Stimulated activated memory B cell treated with anti-CD40 and anti-IgM and Interleukin-4, amounts not matched to agents 10 μg/mL and 1 μg/mL and 100 μg/mL, for 72 hours (primary cell): ENCODE measurements at places on chromosomes 16 and 17.

DNA sequence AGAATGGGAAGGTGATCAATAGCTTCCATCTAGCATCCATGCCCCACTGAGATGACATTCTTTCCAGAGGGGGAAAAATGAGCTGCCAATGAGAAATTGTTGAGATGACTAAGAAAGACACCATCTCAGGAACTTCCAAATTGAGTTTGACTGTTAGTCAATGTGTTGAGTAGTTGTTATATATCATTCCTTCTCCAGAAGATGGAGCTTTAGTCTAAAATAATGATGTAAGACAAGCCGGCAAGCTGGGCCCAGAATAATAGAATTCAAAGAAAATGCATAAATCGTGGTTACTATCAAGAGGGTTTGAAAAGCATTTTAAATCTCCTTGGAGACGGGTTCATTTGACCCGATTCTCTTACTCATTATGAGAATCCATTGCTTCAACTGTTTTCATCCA lies 71.0 kb upstream of the ATF7IP2 start:
- ATAC-seq = peak; percentile 40

- ATAC-seq = no peak
Observed at GRCh38 chr16:21698169-21699032, 34.6 kb downstream of the OTOA start.

GRCh38 chr17:41728056-41728455 lies 6.4 kb downstream of the HAP1 start:
- peak; percentile 22 for ATAC-seq

DNA sequence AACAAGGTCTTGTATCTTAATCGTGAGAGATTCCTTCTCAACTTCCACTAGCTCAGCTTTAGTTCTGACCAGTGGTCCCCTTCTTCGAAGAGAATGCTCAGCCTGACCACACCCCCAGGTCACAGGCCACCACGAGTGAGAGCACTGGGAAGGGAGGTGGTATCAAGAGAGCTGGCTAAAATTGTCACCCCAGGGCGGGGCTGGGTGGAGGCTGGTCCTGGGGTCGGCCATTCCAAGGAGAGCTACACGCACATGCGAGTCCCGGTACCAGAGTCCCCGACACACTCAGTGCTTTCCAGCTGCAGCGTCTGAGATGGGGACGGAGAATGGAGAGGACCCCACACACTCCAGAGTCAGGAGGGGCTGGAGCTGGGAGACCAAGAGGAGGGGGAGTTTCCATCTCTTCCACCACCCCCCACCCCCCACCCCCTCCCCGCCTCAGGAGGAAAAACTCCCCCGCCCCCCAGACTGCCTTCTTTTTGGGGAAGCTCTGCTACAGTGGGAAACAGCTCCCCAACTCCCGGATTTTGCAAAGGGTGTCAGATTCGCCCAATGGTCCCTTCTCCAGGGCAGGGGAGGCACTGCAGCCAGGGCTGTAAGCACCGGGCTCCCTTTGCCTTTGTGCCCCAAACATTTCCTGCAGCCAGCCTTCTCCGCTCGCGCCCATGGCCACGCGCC lies 1.6 kb downstream of the C1QL1 start:
- no peak for ATAC-seq

DNA sequence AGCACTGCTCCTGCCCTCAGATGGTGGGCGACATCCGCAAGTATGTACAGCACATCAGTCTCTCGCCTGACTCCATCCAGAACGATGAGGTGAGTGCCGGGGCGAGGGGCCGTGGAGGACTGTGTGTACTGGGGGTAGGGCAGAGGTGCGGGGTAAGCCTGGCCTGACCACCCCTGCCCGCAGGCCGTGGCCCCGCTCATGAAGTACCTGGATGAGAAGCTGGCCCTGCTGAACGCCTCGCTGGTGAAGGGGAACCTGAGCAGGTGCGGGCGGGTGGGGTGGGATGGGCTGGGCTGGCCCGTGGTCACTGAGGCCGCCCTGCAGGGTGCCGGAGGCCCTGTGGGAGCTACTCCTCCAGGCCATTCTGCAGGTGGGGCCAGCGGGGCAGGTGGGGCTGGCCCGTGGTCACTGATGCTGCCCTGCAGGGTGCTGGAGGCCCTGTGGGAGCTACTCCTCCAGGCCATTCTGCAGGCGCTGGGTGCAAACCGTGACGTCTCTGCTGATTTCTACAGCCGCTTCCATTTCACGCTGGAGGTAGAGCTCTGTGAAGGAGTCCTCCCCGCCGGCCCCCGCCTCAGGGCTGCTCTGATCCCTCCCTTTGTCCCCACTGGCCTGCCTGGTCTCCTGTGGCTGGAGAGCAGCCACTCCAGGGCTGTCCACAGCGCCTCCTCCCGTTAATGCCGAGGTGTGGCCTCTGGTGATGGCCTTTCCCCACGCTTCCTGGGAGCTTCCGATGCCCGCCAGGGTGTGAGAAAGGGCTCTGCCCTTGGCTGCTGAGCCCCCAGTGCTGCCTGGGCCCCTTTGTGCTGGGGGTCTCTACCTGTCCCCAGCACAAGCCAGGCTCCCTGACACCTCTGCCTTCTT lies 5.0 kb downstream of the TSR3 start:
- ATAC-seq = no peak

DNA sequence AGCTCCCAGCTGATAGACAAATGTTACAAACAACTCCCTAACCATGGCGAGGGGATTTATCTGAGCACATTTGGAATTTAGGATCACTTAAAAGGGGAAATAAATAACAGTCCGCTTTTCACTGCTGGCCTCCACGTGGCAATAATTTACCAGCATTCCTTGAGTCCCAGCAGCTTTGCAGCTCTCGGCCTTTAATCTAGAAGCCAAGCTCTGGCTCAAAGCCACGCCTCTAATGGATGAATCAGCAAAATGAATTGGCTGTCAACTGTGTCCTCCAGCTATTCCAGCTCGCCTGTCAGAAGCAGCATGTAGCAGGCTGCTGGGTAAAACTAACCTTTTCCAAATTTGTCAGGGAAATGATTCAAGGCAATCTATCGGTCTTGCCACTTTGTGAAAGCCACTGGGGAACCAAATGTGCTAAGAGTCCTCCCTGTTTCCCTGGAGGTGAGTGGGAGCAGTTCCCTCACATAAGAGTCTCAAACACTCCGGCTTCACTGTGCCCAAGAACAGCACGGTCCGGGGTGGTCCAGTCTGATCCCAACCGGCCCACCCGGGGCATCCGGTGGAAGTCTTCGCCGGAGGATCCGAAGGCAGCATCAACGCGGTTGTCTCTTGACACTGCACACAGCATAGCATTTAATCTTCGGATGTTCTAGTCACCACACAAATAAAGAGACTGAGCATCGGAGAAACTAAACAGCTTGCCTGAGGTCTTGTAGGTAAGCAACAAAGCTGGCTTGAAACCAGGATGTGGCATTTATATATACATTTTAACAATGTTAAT lies 143.3 kb downstream of the PARN start:
- ATAC-seq = no peak

GRCh38 chr17:364766-365165 lies 12.2 kb upstream of the RPH3AL start:
- no peak for ATAC-seq

- ATAC-seq = no peak
Observed at GRCh38 chr17:69947027-69947759, 127.8 kb upstream of the KCNJ16 start.

DNA sequence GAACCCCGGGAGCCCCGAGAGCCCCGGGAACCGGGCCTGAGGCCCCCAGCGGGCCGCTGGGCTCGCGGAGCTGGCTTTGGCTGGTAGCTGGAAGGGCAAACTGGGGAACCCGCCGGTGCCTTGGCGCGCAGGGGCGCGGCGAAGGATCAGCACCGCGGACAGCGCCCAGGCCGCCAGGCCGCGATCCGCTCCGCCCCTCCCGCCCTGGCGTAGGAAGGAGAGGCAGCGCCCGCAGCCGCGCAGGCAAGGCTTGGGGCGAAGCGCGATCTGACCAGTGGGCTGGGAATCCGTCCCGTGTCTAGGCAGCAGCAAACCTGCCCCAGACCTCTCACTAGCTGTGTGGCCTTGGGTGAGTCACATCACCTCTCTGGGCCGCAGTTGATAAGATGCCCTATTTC lies 331 bp upstream of the CCDC92B start:
- peak; percentile 88 for ATAC-seq

- ATAC-seq = no peak
Observed at GRCh38 chr17:44272321-44272951, 4.5 kb upstream of the SLC4A1 start.

DNA sequence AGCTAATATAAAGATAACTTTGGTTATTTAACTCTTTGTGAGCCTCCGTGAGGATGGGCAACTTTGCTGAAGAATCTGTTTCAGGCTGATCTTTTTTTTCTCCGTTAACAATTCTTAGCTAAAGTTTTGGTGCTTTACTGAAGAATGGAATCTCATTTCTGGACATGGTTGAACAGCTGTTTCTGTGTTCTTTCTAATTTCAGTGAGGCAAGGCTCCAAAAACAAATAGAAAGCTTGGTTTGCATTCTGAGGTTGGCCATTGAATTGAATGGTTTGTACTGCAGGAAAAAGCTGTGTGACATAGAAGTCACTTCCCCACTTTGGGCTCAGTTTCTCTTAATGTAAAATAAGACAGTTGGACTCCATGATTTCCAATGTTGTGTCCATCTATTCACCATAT lies 22.3 kb upstream of the HLF start:
- no peak for ATAC-seq

DNA sequence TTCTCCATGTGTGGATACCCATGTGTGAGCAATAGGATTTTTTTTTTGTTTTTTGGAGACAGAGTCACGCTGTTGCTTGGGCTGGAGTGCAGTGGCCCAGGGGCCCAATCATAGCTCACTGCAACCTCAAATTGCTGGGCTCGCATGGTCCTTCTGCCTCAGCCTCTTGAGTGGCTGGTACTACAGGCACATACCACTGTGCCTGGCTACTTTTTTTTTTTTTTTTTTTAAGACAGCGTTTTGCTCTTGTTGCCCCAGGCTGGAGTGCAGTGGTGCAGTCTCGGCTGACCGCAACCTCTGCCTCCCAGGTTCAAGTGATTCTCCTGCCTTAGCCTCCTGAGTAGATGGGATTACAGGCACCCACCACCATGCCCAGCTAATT lies 16.7 kb downstream of the MGRN1 start:
- ATAC-seq = no peak

DNA sequence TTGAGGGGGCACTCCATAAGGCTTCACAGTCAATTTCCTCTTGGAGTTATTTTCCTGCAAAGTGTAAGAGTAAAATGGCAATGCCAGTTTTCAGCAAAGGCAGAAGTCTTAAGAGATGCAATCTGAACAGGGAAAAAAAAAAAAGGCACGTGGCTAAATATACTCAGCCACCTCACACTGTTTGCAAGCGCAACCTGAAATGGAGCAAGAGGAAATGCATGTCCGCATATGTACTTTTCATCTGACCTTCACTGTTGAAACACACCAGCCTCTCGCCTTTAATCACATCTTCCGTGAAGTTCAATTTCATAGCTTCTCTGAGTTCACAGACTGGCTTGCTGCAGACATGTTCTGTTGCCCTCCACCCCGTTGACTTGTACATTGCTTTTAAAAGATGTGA lies 101.4 kb downstream of the KATNIP start:
- ATAC-seq = no peak

DNA sequence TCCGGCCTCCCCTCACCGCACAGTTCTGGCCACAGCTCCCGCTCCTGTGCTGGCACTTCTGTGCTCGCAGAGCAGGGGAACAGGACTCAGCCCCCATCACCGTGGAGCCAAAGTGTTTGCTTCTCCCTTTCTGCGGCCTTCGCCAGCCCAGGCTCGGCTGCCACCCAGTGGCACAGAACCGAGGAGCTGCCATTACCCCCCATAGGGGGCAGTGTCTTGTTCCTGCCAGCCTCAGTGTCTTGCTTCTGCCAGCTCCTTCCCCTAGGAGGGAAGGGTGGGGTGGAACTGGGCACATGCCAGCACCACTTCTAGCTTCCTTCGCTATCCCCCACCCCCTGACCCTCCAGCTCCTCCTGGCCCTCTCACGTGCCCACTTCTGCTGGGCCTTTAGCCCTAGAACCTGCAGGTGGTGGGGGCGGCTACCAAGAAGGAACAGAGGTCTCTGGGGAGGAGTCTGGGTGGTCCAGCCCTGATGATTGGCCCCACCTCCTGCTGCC lies 645 bp upstream of the ELMO3 start:
- no peak for ATAC-seq

DNA sequence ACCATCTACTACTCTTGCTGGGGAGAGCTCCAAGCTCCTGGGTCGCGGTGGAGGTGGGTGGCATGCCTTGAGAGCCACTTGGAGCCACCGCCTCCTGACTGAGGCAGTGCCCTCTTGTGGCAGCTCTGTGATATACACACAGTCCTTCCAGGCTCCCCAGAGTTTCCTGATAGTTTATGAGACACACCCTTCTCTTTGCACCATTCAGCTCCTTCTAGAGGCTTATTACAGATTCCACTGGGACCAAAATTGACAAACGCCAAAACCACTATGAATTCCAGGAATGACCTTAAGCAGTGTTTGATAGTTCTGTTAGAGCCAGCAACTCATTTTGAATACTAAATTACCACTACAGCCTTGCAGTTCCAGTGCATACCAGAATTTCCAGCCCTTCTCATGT lies 170.1 kb upstream of the CDH13 start:
- ATAC-seq = peak; percentile 65

GRCh38 chr16:50071075-50071671 lies 5.4 kb downstream of the HEATR3 start:
- no peak for ATAC-seq

- no peak for ATAC-seq
Observed at GRCh38 chr16:87976665-87977064, 25.4 kb downstream of the BANP start.

DNA sequence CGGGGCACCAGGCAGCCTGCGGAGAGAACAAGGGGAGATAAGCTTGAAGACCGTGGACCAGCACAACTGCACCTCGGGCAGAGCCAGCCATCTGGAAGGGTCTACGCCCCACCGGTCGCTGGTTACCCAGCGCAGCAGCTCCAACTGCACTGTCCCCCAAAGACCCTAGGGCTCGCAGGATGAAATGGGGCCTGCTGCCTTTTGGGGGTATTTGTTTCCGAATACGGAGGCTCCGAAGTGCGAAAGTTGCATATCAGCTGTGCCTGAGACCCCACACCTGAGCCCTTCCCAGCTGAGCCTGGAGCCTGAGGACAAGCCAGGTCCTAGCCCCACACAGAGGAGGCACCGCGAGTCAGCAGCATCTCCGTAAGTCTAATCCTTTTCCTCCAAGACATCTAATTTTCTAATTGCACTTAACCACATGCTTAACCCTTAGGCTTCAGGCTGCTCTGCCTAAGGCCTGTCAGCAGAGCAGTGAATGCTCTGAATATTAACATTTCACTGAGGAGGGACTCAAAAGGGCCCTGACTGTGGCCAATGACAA lies 4.0 kb downstream of the KIFC3 start:
- no peak for ATAC-seq
